Activated T-cell treated with anti-CD3 and anti-CD28 coated beads, Interleukin-2, amount 50 U/mL, for 1 hour (primary cell): ENCODE measurements at places on chromosomes 7 and 10.

GRCh38 chr10:69457771-69458237 is 6.5 kb downstream of the TSPAN15 start:
- no peak for DNase-seq

- no peak for DNase-seq
Observed at GRCh38 chr10:23189024-23189423, 3.1 kb upstream of the PTF1A start.

- DNase-seq, result no peak
Observed at GRCh38 chr10:99880080-99880835, 97.8 kb downstream of the ABCC2 start.

GRCh38 chr7:147151661-147152060 is 1035.1 kb downstream of the CNTNAP2 start:
- DNase-seq, result no peak

DNA sequence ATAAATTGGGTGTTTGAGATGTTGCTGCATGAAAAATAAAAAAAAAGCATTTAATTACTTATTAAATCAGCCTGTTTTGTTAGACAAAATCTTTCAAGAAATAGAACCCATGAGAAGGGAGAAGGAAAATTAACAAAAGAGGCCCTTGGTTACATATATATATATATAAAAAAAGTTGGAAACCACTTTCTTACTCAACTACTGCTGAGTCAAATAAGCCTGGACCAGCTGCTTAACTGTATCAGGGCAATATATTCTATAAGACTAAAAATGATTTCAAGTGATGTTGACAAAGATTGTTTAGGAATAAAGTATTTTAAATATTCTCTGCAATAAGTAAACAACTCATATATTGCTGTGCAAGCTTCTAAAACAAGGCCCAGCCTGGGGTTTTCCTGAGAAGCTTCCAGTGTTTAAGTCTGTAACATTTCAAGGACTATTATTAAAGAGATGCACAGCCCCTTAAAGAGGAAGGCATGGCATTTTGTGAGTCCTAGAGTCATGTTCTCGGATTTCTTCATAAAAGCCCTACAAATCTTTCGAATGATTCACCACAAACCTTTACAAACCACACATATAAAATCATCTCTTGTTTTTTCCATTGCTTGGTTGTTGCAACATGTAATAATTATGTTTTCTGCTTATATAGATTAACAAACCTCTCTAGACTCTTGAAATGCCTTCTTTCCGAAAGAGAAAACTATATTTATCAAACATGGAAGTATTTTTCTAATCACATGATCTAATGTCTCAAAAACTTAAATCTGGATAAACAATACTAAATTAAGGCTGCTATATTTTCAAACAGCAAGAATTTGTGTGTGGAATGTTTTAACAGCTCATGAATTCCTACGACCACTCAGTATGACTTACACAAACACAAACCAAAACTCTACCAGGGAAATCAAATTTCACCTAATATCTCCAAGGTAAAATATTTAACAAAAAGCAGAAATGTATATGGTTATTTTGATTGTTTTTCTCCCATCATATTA is 14.3 kb downstream of the JAZF1 start:
- no peak for DNase-seq

- no peak for DNase-seq
Observed at GRCh38 chr10:100183481-100183880, 2.3 kb downstream of the ERLIN1 start.

GRCh38 chr10:109982123-109982522 is 25.7 kb upstream of the ADD3 start:
- DNase-seq, result no peak

- no peak for DNase-seq
Observed at GRCh38 chr10:44030132-44030531, 354.8 kb downstream of the CXCL12 start.

DNA sequence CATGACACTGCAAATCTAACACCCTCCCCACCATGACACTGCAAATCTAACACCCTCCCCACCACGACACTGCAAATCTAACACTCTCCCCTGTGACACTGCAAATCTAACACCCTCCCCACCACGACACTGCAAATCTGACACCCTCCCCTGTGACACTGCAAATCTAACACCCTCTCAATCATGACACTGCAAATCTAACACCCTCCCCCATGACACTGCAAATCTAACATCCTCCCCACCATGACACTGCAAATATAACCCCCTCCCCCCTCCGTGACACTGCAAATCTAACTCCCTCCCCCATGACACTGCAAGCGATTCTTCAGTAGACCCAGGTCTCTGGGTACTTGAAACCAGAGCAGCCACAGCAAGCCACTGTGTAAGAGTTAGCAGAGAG is 604.4 kb downstream of the DNAJB6 start:
- DNase-seq, result no peak

DNA sequence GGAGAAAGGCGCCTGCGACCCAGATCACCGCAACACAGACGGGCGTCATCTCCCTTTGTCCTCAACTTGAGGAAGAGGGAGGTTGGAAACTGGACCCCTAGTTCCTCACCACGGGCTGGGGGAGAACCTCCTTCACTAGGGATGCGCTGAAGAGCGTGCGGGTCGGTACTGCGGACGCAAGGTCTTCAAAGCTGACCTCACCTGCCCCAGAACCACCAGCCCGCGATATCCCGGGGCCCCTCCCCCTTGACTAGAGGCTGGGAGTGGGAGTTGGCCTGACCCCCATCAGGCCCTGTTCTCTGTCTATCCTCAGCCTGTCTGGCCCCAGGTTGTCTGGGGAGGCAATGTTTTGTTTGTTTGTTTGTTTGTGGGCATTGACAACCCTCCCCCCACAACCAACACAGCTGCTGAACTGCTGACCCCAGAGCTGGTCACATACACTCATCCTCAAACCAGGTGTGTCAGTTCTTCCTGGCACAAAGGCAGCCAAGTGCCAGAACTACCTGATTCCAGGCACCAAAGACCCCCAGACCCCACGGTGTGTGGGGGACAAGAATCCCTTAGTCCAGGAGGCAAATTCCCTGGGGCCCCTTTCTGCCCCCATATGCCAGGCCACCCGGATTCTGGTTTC is 2.9 kb downstream of the NPM3 start:
- no peak for DNase-seq

DNA sequence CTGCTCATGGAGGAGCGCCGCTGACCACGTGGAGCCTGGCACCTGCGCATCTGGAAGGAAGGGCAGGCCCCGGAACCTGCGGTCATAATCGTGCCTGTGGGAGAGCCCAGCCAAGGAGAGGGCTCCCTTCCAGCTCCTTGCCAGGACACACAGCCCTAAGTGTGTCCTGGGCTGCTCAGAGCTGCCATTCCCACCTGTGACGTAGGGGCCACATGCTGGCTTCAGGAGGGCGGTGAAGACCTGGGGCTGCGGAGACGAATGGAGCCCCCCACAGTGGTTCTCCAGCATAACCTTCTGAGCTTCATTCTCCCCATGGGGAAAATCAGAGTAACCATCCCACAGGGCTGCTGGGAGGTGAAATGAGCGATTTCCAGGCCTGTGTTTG is 127.6 kb upstream of the CHST15 start:
- DNase-seq, result no peak

- DNase-seq, result no peak
Observed at GRCh38 chr7:2355705-2356008, 1.0 kb downstream of the EIF3B start.

GRCh38 chr7:33048704-33049103 is 13.9 kb downstream of the NT5C3A start:
- no peak for DNase-seq

GRCh38 chr10:5402798-5403197 is 1.8 kb downstream of the TUBAL3 start:
- no peak for DNase-seq

DNA sequence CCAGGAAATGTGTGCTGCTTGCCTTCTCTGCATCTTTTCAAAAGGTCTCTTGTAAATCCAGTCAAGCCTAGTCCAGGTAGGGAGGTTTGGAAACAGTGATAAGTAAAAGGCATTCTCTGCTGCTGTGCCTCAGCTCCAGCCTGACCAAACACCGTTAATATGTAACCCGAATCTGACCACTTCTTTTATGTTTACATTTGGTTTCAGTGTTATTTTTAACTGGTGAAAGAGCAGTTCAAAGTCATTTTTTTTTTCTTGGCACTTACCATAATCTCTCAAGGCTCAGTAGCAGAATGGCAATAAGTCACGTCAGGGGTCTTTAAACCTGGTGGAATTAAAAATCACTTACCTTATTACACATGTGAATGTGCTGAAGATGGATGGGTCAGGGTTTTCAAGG is 216.8 kb downstream of the PTEN start:
- DNase-seq, result no peak

DNA sequence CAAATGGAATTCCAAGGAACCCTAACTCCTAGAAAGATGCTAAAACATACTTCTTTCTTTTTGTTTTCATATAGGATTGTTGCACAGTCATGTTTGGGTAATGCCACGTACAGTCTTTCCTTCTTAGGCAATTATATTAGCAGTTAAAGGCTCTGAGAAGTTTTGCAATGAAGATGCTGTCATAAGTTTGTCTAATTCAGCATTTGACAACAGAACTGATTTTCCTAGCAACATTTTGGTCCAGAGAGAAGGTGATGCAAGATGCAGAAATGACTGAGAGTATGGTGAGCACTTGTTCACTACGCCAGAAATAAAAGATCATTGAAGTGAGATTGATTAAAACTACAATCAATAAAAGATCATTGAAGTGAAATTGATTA is 184.0 kb upstream of the PLXNA4 start:
- no peak for DNase-seq

DNA sequence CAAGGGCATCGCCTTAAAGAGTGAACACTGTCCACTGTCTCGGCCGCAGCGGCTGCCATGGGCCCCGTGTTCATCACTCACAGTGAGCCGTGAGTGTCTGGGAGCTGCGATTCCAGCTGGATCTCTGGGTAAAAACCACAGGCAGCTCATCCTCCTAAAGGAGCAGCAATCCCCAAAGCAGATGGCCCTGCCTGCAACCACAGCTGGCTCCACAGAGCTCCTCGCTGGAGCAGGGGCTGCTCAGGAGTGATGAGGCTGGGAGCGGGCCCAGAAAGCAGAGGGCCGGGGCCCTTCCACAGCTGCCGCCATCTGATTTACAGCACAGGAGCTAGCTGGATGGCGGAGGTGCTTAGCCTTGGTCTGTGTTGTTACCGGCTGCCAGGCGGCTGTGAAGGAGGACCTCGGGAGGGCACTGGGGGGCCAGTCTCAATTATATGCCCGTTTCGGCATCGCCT is 6.6 kb upstream of the TMEM184A start:
- no peak for DNase-seq
